ENCODE measurements at places on chromosomes 1 and 21.

DNA sequence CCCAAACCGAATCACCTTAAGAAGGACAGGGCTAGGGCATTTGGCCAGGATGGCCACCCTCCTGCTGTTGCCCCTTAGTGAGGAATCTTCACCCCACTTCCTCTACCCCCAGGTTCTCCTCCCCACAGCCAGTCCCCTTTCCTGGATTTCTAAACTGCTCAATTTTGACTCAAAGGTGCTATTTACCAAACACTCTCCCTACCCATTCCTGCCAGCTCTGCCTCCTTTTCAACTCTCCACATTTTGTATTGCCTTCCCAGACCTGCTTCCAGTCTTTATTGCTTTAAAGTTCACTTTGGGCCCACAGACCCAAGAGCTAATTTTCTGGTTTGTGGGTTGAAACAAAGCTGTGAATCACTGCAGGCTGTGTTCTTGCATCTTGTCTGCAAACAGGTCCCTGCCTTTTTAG is 3.6 kb downstream of the BTG2 start:
- no peak for DNase-seq

DNA sequence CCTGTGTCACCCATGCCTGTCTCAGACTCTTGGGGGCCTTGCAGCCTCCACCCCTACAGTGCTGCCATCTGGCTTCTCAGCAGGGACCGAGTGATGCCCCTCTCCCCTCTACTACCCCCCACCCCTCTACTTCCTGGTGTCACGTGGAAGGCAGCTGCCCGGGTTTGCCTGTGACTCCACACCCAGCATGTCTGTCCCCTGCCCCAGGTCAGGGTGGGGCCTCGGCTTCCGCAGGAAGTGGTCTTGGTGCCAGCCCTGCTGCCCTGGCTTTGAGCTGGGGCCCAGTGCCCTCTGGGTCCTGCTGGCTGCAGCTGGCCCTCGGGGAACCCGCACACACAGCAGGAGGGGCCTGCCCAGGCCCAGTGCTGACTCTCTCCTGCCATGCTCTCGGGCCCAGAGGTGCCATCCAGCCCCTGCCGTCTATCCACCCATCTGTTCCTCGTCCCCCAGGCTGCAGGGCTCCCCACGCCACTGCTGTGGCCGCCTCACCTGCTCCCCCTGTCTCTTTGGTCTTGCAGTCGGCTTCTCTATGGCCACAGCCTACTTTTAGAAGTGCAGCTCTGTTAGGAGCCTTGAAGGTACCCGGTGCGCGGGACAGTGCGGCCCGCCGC is 24.0 kb downstream of the PLCH2 start:
- DNase-seq = no peak

- no peak for DNase-seq
Measured at GRCh38 chr1:245578771-245579170, 424.0 kb downstream of the KIF26B start.

GRCh38 chr1:3889936-3890335 is 10.1 kb downstream of the C1orf174 start:
- no peak for DNase-seq

GRCh38 chr1:8874230-8875201 is 4.0 kb downstream of the ENO1 start:
- no peak for DNase-seq

Measured in RCC 7860 (cell line).